D721Med (cell line): ENCODE measurements at places on chromosomes 6 and 20.

DNA sequence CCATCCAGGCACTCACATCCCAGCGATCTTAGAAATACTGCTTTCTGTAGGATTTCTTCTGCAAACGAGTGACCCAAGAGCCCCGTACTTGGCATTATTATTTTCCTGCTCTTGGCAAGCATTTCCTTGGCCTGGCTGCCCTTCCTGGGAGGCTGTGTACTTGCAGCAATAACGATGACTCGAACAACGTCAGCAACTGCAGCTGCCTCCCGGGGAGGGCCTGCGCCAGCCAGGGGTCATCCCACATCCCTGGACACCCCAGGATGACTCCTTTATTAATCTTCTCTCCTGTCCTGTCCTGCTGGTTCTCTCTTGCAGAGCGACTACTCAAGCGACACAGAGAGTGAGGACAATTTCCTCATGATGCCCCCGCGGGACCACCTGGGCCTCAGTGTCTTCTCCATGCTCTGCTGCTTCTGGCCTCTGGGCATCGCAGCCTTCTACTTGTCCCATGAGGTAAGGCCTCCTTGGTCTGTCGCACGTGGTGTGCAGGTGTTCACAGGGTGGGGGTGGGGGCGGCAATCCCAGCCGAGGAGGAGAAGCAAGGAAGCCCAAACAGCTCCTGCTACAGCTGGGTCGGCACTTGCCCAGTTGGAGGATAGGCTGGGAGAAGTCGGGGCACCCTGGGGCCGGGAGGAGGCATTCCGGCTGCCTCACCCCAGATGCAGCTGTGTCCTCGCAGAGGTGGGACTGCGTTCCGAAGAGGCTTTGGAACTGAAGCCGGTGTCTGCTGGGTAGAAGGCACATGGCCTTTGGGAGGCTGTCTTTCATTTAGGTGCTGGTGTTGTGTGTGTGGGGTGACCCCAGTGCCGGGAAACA is 115.3 kb downstream of the SYNDIG1 start:
- no peak for DNase-seq

GRCh38 chr20:46720776-46721425 is 11.5 kb downstream of the SLC2A10 start:
- no peak for DNase-seq

DNA sequence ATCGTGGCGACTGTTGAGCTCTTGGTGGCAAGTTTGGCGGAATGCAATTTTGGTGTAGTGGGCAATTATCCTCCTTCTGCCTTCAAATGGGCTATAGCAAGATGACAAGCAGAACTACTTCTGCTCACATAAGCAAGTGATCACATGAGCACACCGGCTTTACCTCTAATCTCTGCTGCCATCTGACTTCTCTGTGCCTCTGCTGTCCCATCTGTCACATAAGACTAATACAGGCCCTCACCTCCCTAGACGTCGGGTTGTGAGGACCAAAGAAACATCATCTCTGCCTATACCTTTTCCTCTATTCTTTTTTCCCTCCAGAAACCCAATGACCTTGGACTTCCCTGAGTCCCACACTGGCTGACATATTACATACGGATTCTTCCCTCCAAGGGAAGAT is 13.3 kb upstream of the WTAP start:
- DNase-seq = no peak

- no peak for DNase-seq
Observed at GRCh38 chr6:131641554-131641953, 4.5 kb downstream of the ENPP3 start.

GRCh38 chr6:153087436-153087835 is 43.6 kb downstream of the RGS17 start:
- DNase-seq = no peak

GRCh38 chr6:87829622-87830121 is 127.6 kb upstream of the AKIRIN2 start:
- no peak for DNase-seq

GRCh38 chr20:15396900-15397299 is 1059.5 kb upstream of the FLRT3 start:
- no peak for DNase-seq

GRCh38 chr20:49100972-49101371 is 54.9 kb downstream of the CSE1L start:
- no peak for DNase-seq

GRCh38 chr6:1766654-1767053 is 156.9 kb downstream of the FOXC1 start:
- no peak for DNase-seq

GRCh38 chr6:154605178-154605881 is 94.8 kb upstream of the CNKSR3 start:
- DNase-seq = no peak

- no peak for DNase-seq
Observed at GRCh38 chr6:170504479-170504878, 48.6 kb downstream of the PSMB1 start.

DNA sequence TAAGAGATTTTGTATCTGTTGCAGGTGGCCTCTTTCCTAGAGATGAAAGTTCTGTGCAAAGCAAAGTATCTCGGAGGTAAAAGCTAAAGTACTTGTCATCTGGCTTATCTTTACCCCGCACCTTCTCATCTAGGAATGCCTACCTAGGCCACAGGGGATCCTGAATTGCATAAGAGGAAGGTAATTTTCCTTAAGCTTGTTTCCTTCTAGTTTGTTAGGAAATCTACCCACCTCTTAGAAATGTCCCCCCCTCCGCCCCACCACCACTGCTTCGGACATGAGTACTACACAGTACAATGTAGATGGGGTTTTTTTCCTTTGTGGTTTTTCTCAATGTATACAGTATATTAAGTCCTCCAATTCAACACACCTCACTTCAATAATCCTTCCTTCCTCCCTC is 21.5 kb downstream of the FOXC1 start:
- no peak for DNase-seq

DNA sequence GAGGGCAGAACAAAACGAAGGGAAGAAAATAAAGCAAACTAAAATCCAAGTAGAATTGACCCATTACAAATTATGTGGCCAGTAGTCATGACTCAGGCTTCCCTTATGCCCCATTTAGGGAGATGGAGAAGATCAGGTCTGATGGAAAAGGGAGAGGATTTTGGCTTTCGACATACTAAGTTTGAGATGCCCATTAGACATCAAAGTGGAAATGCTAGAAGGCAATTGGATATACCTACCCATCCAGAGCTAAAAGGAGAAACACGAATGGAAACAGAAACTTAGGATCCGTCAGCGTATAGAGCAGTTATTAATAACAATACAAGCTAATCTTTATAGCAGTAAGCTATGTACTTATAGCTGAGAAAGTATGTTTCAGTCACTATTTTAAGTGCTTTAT is 4.8 kb downstream of the TRPC4AP start:
- no peak for DNase-seq

GRCh38 chr6:33160728-33161344 is 31.4 kb downstream of the COL11A2 start:
- DNase-seq = no peak

GRCh38 chr20:24673678-24674570 is 204.5 kb downstream of the SYNDIG1 start:
- no peak for DNase-seq

DNA sequence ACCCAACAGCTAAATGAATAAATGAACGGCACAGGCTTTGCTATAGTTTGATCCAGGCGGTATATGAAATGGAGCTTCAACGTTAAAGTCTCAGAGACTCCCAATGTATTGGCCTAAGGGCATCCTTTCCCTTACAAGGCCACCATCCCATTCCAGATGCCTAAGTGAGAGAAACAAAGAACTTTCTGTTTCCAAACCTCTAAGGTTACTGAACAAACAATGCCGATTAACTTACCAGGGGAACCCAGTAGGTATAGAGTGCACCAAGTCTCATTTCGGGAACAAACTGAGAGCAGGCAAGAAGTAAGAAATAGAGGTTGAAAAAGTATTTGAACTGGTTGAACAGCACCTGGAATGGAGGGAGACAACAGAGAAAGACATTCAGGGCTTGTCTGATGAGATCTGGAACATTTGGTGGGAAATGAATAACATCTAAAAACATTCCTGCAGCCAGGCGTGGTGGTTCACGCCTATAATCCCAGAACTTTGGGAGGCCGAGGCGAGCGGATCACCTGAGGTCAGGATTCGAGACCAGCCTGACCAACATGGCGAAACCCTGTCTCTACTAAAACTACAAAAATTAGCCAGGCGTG is 42.5 kb downstream of the ATP9A start:
- DNase-seq = no peak

DNA sequence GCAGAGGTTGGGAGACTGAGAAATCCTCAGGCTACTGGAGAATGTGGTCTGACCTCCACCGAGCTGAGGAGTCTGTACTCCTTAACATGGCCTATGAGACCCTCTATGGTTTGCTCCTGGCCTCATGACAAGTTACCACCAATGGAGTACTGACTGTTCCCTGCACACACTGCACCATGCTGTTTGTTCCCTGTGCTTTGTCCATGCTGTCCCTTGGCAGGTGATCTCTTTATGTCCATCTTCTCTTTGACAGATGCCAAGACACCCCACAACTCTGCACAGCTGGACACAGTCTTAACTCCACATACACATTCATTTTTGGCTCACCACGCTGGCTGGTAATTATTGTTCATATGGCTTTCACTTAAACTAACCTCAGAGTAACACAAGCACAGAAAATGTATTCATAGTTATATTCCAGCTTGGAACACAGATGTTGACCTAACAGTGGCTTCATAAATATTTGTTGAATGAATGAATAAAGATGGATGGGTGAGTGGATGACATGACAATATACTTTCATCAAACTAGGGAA is 258.0 kb downstream of the ATXN1 start:
- DNase-seq = no peak

GRCh38 chr6:130466052-130466747 is 100.4 kb downstream of the TMEM200A start:
- DNase-seq = no peak

GRCh38 chr20:60055740-60056139 is 97.5 kb downstream of the CDH26 start:
- DNase-seq = no peak

GRCh38 chr20:1669304-1669703 is 11.7 kb upstream of the SIRPG start:
- no peak for DNase-seq

- DNase-seq = no peak
Observed at GRCh38 chr20:19692100-19692499, 66.0 kb upstream of the RIN2 start.

GRCh38 chr6:169092375-169092774 is 161.3 kb downstream of the THBS2 start:
- DNase-seq = no peak

DNA sequence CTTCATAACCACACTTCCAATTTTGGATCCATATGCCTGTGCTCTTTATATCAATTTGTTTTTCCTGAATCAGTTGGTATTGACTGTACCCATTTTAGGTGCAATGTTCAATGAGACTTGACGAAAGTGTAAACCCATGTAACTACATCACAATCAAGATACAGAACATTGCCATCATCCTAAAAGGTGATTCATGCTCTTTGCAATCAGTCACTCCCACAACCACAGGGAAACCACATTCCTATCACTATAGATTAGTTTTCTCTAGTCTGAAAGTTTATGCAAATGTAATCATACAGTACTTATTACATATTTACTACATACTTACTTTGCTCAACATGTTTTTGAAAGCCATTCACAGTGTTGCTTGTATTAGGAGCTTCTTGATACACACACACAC is 167.4 kb downstream of the ADGRG6 start:
- no peak for DNase-seq

DNA sequence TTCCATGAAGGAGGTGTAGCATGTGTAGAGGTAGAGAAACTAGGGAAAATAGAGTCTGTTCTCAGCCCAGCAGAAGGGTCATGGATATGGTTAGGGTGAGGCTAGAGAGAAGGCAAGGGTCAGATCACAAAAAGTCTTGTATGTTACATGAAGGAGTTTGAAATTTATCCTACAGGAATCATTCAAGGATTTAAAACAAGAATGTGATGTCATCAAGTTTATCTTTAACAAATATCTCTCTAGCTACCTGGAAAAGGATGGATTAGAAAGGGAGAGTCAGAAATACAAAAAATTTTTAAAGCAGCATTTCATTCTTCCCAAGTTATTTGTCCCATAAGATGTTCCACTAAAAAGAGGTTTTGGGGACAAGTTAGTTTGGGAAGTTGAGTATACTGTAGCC is 4.4 kb upstream of the CHD6 start:
- DNase-seq = no peak

GRCh38 chr6:2739335-2739734 is 11.4 kb downstream of the MYLK4 start:
- DNase-seq = no peak

DNA sequence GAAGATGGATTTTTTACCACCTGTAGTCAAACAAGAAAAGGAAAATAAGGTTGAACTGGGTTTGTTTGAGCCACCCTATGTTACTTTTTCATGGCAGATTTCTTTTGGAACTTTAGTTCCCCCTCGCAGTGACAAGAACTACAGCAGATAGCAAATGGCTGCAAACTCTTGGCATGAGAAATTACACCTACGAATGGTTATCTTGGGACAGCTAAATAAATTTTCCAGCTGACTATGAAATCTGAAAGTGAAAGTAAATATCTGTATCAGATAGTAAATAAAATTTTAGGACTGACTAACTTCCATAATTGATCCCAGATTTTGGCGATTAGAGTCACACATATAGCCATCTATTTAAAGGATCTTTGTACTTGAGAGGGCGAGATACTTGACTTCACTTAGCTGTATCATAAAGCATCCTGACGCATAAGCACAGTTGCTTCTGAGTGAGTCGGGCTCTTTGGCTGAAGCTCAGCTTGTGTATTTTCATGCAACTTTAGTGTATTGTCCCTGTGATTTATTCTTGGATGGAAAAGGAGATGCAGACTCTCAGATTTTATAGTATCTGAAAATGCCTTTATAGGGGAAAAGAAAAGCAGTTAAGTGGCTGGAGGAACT is 125.3 kb upstream of the B3GAT2 start:
- DNase-seq = no peak

DNA sequence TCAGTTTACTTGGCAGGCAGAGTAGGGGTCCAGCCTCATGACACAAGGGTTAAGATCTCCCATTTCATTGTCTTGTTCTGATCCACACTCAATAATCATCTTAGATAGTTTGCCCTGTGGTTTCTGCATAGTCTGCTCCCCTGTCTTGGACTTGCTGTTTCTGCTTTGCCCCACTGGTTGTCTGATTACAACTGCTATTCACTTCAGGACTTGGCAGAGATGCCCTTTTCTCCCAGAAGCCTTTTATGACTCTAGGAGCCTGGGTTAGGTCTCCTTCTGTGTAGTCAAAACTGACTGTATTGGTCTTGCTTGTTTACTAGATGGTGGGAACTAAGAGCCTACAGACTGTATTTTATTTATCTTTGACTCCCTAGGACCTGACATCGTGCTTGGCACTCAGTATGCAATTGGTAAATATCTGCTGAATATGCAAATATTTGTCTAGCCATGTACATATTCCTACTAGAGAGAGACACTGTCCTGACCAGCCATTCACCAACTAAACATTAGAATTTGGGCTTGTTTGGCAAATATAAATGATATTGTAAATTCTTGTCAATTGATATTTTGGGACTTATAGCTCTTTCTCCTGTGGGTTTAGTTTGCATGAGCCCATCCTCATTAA is 165.9 kb upstream of the KCNK16 start:
- DNase-seq = no peak

DNA sequence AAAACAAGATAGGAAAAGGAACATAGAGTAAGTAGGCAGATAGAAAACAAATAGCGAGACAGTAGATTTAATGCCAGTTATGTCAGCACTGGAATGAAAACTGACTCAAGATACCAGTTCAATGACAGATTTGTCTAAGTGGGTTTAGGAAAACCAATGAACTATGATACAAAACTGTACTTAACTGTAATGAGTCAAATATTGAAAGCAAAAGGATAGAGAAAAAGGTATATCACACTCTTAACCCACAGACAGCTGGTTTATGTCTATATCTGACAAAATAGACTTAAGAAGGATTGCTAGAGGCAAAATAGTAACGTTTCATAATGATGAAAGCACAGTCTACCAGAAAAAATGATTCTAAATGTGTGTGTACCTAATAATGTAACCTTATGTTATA is 38.2 kb downstream of the ATRN start:
- no peak for DNase-seq
